Right atrium auricular region (tissue), 2 donors: ENCODE measurements at places on chromosomes 7 and 10. TPM values are rescaled to one million over a fixed set of nuclear protein-coding genes. Genes with fewer than 3 reads are reported as not detected.

DNA sequence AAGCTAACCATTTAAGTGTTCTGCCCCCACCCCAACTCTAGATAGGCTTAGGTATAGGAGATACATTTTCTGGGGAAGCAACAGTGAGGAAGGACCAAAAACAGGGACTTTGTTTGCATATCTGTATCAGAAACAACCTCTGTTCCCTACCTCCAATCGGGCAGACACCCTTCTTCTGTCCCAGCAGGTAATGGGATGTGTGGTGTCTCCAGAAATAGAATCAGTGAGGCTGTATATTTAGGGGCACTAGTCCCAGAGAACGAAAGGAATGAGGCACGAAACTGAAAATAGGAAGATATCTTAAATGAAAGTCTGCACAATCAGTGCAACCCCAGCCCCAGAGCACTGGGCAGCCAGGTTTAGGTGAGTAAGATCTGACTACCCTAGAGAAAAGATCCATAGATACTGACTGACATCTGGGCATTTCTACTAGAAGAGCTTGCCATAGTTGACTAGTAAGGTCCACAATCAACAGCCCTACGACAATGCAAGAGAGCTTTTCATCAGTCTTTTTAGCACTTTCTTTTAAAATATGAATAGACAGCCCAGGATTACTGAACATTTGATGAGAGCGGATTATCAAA is 28.1 kb downstream of the PLEKHA1 start:
- H3K27me3 ChIP-seq, result no peaks in the 10 kb centered on the region
- no peak for DNase-seq
- peaks cover 12% of the 10 kb centered on the region for H3K4me1 ChIP-seq

DNA sequence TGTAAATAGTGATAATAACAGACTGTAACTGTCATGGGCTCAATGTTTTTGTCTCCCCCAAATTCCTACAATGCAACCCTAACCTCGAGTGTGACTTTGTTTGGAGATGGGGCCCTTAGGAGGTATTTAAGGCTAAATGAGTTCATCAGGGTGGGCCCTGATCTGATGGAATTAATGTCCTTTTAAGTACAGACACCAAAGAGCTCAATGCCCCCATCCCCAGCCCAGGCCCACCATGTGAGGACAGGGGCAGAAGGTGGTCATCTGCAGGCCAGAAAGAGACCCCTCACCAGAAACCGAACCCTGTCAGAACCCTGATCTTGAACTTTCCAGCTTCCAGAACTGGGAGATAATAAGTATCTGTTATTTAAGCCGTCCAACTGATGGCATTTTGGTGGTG is 83.2 kb downstream of the PIP4K2A start:
- H3K4me1 ChIP-seq, result peaks cover 22% of the 10 kb centered on the region
- H3K4me3 ChIP-seq, result no peak overlapping the region
- H3K27me3 ChIP-seq, result no peaks in the 10 kb centered on the region
- no peak overlapping the region for H3K27ac ChIP-seq
- DNase-seq, result no peak
- no peaks in the 10 kb centered on the region for H3K36me3 ChIP-seq

GRCh38 chr7:155998328-155998691 is 186.0 kb upstream of the SHH start:
- H3K4me1 ChIP-seq, result no peaks in the 10 kb centered on the region
- H3K4me3 ChIP-seq, result no peak overlapping the region
- no peak overlapping the region for H3K27ac ChIP-seq
- DNase-seq, result peak; percentile 46
- H3K36me3 ChIP-seq, result no peaks in the 10 kb centered on the region

- no peaks in the 10 kb centered on the region for H3K27me3 ChIP-seq
- H3K4me1 ChIP-seq, result no peaks in the 10 kb centered on the region
- DNase-seq, result no peak
- H3K27ac ChIP-seq, result no peak overlapping the region
These were observed 3.3 kb downstream of the REPIN1 start for GRCh38 chr7:150371996-150372270.

Gene SEPTIN7
- total RNA-seq, result 171 TPM
